Activated CD4-positive, CD25-positive, alpha-beta regulatory T cell treated with anti-CD3 and anti-CD28 coated beads, Interleukin-2, amount 50 U/mL, for 72 hours (primary cell): ENCODE measurements at places on chromosomes 2 and 18.

- no peak for DNase-seq
Measured at GRCh38 chr2:229089776-229090175, 181.3 kb downstream of the PID1 start.

GRCh38 chr2:230564805-230565779 lies 147.6 kb upstream of the CAB39 start:
- DNase-seq, result no peak

DNA sequence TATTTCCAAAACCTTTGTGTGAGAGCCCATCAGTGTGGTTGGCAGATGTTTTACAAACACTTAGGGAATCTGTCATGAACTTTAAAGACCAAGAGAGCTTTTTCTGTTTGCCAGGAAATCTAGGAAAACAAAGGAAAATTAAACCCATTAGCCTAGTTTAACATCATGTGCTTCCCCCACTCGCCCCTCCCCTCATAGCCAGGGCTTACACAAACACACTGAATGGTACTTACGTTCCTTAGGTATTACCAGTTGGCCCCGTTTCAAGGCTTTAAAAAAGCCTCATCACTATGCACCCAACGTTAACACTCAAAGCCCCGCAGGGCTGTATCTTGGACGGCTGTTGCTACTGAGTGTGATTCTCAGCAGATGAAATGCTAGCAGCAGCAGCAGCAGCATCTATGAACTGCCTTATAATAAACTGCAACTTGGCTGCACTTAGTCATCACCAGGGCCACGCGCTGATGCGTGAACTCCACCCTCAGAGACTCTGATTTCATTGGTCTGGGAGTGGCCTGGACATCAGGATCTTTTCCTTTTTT lies 20.1 kb upstream of the TTC39C start:
- no peak for DNase-seq

GRCh38 chr18:40120796-40121391 lies 1834.1 kb upstream of the PIK3C3 start:
- DNase-seq, result no peak

- DNase-seq, result no peak
Measured at GRCh38 chr2:65054749-65055421, 1.3 kb upstream of the CEP68 start.

DNA sequence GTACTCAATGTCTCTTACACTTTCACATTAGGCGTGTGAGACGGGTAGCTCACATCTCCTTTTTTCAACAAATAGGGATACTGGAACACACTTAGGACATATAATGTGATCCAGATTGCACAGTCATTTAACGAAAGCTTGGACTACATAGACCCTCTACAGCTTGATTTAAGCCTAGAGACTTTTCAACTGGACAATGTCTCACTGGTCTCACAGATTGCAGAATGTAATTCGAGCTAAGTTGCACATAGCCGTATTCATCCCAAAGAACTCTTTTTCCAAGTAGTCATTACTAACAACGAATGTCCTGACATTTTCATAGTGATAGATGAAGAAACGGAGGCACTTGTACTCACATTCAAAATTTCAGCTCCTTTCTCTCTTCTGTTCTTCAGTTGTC lies 612.1 kb downstream of the ZEB2 start:
- DNase-seq, result no peak

DNA sequence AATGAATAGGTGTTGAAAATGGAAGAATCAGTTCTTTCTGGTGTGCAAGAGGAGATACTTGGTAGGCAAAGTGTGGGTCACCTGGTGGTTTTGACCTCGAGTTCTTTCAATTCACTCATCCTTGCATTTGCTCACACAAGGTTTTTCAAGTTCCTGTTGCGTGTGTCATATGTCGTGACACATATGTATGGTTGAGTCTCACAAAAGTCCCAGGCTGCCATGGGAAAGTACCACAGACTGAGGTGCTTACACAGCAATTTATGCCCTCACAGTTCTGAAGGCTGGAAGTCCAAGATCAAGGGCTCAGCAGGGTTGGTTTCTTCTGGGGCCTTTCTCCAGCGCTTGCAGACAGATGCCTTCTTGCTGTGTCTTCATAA lies 64.4 kb downstream of the NCK2 start:
- no peak for DNase-seq
